ENCODE measurements at places on chromosomes 13 and 19. TPM values are rescaled to one million over a fixed set of nuclear protein-coding genes. Genes with fewer than 3 reads are reported as not detected.

ABCA7 gene
- total RNA-seq = 49.5 TPM

- no peaks in the 10 kb centered on the region for H3K36me3 ChIP-seq
- DNase-seq = no peak
- no peak overlapping the region for H3K27ac ChIP-seq
Measured at GRCh38 chr13:98203646-98204326, 26.7 kb upstream of the RNF113B start.

GRCh38 chr13:27712421-27712820 is 79.9 kb upstream of the GSX1 start:
- H3K36me3 ChIP-seq = no peaks in the 10 kb centered on the region
- H3K27ac ChIP-seq = no peak overlapping the region
- H3K27me3 ChIP-seq = no peaks in the 10 kb centered on the region
- no peak overlapping the region for H3K4me3 ChIP-seq
- no peaks in the 10 kb centered on the region for H3K4me1 ChIP-seq

NXNL1 gene
- not detected for total RNA-seq

KLHL26 gene
- total RNA-seq = 14.6 TPM

All from GM12878 (cell line).